Fibroblast of skin of right quadriceps (primary cell): ENCODE measurements at places on chromosomes 1 and 21.

GRCh38 chr21:15272591-15272990 is 207.8 kb upstream of the NRIP1 start:
- peak; percentile 13 for DNase-seq

- DNase-seq = no peak
Observed at GRCh38 chr21:46557469-46557868, 47.4 kb downstream of the S100B start.

DNA sequence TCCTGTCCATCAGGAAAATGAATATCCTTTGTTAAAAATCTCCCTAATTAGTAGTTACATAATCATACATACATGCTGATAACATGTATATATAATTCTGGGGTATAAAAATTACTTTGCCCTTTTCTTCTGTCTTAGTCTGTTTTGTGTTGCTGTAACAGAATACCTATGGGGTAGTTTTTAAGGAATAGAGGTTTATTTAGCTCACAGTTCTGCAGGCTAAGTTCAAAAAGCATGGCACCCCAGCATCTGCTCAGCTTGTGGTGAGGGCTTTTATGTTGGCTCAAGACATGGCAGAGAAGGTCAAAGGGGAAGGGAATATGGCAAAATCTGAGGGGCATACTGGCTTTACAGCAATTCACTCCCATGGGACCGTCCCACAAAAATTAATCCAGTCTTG is 16.3 kb upstream of the RPS6KC1 start:
- DNase-seq = no peak

- DNase-seq = peak; percentile 81
Observed at GRCh38 chr1:27496604-27497155, 6.7 kb upstream of the WASF2 start.

DNA sequence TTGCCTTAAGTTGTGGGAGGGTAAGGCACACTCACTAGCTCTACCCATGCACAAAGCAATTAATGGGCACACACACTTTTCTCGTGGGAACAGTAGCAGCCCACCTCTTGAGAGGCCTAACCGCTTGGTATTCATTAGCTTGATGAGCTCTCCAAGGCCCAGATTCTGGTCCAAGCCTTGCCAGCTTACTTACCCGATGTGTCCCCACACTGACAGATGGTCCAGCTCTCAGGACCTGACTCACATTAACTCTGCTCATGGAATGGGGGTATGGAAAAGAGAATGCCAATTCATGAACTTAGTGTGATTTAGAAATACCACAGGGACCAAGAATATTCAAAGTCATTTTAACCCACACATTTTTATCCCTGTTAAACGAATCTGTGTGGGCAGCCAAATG is 106.8 kb upstream of the CACHD1 start:
- DNase-seq = no peak

DNA sequence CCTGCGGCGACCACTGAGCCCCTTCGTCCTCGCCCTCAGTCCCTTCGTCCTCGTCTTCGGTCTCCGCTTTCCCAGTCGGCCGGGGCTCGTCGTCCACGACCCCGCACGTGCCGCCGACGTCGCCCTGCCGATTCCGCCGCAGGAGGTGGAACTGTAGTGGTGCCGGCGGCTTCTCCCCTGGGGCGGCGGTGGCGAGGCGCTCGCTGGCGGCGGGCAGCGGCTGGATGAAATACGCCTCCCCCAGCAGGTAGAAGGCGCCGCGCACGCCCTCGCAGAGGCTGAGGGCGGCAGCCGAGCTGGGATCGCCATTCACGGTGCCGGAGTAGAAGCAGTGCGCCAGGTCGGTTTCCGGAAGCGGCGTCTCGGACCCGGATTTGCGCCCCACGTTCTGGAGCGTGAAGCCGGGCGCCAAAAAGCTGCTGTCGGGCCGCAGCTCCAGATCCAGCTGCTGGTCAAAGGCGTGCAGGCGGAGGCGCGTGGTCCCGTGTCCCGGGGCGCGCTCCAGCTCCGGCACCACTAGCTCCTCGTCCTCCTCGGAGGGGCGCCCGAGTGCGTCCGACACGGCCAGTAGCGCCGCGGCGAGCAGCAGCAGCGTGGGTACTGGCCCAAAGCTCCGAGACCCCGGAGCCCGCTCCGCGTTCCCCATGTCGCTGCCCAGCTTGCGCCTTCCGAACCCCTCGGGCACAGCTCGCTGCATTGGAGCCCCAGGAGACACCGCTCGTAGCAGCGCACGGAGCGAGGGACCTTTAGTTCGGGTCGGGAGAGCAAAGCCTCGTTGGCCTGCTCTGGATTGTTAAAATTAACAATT is 747 bp downstream of the ADAMTS1 start:
- peak; percentile 49 for DNase-seq

GRCh38 chr1:8390707-8391106 is 72.8 kb downstream of the SLC45A1 start:
- DNase-seq = no peak

- DNase-seq = no peak
Observed at GRCh38 chr1:24179251-24179840, 7.7 kb downstream of the IFNLR1 start.

GRCh38 chr1:41861535-41862383 is 57.0 kb downstream of the HIVEP3 start:
- peak; percentile 44 for DNase-seq

GRCh38 chr1:231541842-231542241 is 13.4 kb downstream of the TSNAX start:
- DNase-seq = no peak
